ENCODE measurements at places on chromosomes 7 and 10.

DNA sequence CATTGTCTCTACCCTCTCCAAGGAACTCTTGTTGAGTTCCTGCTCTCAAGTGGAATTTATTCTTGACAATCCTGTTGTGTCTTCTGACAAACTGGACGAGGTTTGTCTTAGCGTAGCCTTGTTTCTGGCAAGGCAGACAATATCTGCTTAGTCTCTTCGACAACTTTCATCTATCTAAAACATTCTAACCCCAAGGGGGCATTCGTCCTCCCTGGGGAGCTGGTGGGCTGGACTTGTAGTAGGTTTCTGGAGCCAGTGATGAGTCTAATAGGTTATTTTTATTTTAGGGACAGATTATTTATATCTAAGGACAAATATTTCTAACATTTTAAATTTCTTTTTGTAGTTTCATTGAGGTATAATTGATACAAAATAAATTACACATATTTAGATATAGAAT, 7.3 kb upstream of the C10orf120 start:
- no peak for DNase-seq

DNA sequence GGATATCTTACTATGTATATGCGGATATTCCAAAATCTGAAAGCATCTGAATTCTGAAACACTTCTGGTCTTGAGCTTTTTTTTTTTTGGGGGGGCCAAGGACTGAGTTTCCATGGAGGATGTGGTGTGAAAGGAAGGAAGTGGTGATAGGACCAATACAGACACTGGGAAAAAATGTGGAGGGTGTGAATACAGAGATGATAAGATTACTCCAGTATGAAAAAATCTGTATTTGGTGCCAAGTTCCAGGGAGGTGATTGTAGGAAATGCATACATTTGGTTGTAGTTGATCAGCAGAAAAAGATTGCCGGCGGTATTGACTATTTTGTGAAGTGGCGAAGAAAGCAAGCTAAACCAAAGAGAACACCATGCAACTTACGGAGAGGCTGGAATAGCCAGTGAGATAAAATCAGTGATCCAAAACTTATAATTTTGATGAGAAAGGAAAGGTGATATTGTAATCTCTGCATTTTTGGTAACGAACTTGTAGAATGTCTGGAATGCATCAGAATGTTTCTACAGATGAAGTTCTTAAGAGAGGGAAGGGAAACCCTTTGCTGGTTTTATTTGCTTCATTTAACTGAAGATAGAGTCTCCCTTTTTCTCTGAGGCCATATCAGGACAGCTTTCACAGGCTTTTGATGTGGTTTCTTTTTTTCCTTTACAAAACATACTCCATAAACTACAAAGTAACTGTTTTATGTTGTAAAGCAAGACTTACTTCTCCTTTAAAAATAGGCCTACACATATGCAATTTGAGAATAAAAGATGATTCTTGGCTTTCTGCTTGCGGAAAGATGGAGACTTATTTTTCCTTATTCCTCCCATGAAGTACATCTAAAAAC, 6.0 kb downstream of the WDR37 start:
- DNase-seq = no peak

- no peak for DNase-seq
These were observed 177.0 kb downstream of the MYOF start for GRCh38 chr10:93305122-93305521.

DNA sequence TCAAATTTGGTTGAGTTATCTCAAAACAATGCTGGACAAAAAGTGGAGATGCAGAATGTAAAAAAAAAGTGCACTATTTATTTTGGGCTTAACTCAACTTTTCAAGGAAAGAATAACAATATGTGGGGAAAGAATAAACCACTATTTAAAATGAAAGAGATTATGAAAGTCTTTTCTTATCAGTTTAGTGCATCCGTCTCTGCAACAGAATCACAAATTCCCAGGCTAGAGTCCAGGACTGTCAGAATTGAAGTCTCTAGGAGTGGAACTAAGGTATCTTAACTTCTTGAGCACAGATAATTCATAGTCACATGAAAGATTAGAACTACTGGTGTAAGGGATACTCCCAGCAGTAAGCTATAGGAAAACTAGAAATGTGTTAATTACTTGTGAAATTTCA, 1200.3 kb upstream of the LRRN3 start:
- DNase-seq = no peak

DNA sequence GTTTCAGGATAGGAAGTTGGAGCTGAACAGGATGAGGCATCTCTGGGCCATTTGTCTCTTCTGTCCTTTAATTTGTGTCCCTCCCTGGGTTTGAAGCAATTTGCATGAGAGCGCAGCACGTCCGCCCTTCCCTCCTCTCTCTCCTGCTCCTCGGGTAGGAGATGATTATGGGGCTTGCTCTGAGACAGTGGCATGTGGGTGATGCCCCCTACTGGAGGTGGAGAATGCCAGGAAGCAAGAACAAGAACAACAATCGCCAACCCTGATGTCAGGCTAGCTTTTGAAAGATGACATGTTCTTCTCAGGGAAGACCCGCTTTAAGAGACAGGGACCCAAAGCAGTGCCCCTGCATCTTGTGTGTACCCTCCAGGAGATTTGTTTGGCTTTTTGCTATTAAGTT, 63.9 kb upstream of the LOXL4 start:
- no peak for DNase-seq

- DNase-seq = no peak
These were observed 35.9 kb downstream of the APBB1IP start for GRCh38 chr10:26474026-26474425.

DNA sequence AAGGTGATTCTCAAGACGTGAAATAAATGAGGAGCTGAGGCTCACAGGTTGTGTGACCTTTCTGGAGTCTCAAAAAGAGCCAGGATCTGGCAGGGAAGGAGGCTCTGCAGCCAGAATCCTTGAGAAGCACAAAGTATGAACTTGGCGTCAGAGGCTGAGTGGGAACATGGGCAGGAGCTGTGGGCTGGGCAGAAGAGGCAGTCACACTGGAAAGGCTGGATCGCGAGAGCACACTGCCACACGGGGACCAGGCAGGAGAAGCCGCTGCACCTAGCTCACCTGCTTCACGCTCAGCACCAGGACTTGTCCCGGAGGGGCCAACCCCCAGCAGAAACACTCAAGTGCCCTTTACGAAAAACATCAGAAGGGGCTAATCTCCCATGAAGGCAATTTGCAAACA, 535.0 kb downstream of the TNS3 start:
- DNase-seq = no peak

GRCh38 chr10:29496341-29497162, 138.2 kb downstream of the SVIL start:
- peak; percentile 38 for DNase-seq

- no peak for DNase-seq
These were observed 34.6 kb downstream of the TLX1 start for GRCh38 chr10:101165736-101166135.

GRCh38 chr7:146346096-146346495, 229.5 kb downstream of the CNTNAP2 start:
- no peak for DNase-seq

GRCh38 chr7:70215491-70215890, 617.2 kb downstream of the AUTS2 start:
- DNase-seq = no peak

- peak; percentile 57 for DNase-seq
These were observed 117.4 kb downstream of the INPP5A start for GRCh38 chr10:132654708-132655661.

- DNase-seq = no peak
These were observed 99.2 kb downstream of the SUGCT start for GRCh38 chr7:40234046-40234445.

GRCh38 chr10:7407368-7408290, 3.2 kb downstream of the SFMBT2 start:
- peak; percentile 50 for DNase-seq

Measured in CD8-positive, alpha-beta T cell (primary cell).